ENCODE measurements at places on chromosomes 11 and 22.

DNA sequence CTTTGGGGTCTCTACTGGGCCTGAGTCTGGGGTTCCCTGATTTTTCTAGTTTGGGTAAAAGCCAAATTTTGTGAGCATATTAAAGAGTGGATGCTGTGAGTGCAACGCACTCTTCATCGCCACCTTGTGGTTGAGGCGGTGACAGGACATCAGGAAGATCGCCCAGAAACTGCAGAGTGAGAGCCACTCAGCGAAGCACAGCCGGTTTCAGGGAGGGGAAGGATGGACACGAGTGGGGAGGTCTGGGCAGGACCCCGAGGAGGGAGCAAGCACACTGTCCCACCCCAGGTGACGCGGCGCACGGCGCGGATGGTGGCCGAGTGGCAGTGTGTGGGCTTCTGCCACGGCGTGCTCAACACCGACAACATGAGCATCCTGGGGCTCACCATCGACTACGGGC, 9.1 kb downstream of the SELENOO start:
- peak; percentile 97 for DNase-seq

DNA sequence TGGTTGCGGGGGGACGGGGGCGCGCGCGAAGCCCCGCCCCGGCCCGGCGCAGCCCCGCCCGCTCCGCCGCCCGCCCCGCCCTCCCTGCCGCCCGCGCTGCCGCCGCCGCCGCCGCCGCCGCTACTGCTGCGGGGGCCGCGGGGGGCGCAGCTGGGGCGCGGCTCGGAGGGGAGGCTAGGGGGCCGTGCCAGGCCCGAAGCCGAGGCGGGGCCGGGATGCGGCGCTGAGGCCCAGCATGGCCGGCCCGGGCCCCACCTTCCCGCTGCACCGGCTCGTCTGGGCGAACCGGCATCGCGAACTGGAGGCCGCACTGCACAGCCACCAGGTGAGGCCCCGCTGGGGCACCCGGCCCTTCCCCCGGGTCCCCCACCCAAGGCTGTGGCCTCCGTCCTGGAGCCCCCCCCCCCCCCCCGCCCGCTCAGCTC, at the start of gene ANKRD13D:
Gene ANKRD13D (plus strand): TSS at position 78 of the 425 bp plus-strand sequence. CDS start 158 bp downstream, at position 236.
- DNase-seq, result no peak

- no peak for DNase-seq
Measured at GRCh38 chr11:94303966-94304958, at the start of gene IZUMO1R. TSS of gene IZUMO1R (plus strand) at chr11:94304580. CDS start at chr11:94305637, 1,057 bp downstream.

DNA sequence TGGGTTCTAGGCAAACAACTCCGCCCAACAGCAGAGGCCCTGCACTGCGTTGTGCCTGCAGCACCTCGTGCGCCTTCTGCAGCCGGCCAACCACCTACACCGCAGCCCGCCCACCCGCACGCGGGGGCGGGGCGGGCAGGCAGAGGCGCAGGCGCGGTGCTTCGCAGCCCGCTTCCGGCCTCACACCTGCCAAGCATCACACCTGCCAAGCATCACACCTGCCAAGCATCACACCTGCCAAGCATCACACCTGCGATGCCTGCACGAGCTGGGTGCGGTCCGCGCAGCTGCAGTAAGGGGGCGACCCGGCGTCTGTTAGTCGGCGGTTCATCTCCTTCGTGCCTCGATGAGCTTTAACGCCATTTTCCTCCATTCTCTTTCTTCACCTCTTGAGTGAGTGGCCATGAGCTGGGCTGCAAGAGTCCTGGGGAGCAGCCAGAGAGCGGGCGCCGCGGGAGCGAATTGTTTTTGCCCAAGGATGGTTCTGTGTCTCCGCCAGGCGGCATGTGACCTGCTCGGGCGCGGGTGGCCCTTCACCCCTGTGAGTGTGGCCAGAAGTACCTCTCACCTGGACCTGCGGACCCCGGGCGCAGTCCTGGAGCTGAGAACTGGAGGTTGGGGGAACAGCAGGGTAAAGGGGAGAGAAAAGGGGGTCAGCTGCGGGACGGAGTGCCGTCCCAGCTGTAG, at the start of gene LDHAL6A:
Gene LDHAL6A (plus strand): TSS at position 171 of the 687 bp plus-strand sequence. CDS start 825 bp downstream, outside the sequence.
- DNase-seq, result no peak

- DNase-seq, result no peak
Measured at GRCh38 chr11:128614026-128614425, 26.7 kb upstream of the ETS1 start.

GRCh38 chr11:63738720-63739360, 29.7 kb downstream of the ZFTA start:
- no peak for DNase-seq

DNA sequence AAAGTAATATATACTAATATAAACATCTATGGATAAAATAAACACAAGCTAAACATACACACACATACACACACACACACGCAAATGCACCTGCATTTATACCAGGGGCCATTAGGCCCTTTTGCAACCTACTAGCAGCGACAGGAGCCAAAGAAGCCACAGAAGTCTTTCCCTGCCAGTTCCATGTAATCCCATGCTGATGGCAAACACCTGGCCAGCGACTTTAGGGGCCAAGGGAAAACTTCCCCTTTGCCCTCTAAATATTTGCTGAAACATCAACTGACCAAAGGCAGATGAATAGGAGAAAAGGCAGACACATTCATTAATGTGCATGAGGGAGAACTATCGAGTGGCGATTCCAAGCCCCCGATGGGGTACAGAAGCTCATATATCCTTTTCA, 14.8 kb upstream of the P2RY2 start:
- DNase-seq, result no peak

DNA sequence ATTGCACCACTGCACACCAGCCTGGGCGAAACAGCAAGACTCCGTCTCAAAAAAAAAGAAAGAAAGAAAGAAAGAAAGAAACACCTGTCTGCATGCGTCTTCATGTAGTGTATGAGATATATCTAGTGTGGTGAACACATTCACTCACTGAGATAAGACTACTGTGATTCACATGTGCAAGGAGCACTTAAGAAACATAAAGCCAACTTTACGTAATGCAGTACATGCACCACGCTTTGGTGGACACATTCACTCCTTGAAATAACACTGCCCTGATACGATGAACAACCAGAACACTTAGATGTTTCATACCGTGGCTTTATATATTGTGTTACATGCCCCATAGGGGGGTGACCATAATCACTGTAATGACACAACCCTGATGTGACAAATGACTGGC, 96.0 kb downstream of the MICAL3 start:
- no peak for DNase-seq

DNA sequence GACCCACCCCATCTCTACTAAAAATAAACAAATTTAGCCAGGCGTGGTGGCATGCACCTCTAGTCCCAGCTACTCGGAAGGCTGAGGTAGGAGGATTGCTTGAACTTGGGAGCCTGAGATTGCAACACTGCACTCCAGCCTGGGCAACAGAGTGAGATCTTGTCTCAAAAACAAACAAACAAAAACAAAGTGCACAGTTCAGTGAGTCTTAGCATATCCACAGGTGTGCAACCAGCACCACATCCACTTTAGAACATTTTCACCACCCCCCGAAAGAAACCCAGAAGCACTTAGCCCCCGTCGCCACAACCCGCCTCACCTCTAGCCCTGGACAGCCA, 27.4 kb downstream of the MB start:
- DNase-seq, result no peak

GRCh38 chr22:22099194-22099486, 116.6 kb upstream of the TOP3B start:
- DNase-seq, result no peak

GRCh38 chr22:39498802-39499201, 3.3 kb upstream of the MIEF1 start:
- no peak for DNase-seq

- no peak for DNase-seq
Measured at GRCh38 chr11:578276-579035, 2.2 kb downstream of the PHRF1 start.

DNA sequence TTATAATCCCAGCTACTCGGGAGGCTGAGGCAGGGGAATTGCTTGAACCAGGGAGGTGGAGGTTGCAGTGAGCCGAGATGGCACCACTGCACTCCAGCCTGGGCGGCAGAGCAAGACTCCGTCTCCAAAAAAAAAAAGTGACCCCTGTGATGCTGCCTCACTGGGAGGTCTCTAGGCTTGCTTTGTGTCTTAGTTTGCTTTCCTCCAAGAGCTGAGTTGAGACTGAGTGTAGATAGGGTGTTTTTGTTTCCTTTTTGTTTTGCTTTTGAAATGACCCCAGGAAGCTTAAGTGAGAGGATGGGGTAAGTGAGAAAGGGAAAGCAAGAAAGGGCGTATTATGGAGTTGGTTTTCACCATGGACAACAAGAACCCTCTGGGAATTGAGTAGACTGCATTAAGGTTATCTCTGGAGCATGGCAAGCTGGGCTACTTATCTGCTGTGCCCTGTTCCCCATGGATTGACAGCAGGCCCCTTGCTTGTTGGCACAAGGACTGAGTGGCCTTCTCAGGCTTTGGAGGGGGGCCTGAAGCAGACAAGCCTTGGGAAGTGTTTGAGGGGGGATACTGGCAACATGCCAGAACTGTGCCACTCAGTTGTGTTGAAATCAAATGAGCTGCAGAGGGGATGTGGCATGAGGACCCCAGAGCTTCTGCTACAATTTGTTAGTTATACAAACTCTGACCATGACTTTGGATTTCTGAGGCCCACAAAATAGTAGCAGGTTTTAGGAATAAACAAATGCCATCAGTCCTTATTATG, 300.6 kb upstream of the C11orf87 start:
- no peak for DNase-seq

DNA sequence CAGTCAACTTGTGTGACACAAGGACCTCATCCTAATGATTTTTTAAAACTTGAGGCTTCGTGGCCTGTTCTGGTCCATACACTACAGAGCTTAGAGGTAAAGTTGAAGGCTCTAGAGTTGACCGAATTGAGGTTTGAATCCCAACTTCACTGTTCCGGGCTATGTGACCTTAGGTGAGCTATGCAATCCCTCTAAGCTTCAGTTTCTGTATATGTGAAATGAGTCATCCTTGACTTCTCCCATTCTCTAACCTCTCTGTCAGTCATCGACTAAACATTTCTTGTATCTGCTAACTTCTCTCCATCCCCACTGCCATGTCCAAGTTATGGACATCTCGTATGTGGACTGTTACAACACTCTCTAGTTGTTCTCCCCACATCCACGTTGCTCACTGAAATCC, 178.2 kb upstream of the TMEM45B start:
- no peak for DNase-seq

- DNase-seq, result no peak
Measured at GRCh38 chr11:18468961-18469360, 13.3 kb downstream of the LDHAL6A start.

- DNase-seq, result no peak
Measured at GRCh38 chr11:58592760-58593472, 14.1 kb downstream of the ZFP91 start.

DNA sequence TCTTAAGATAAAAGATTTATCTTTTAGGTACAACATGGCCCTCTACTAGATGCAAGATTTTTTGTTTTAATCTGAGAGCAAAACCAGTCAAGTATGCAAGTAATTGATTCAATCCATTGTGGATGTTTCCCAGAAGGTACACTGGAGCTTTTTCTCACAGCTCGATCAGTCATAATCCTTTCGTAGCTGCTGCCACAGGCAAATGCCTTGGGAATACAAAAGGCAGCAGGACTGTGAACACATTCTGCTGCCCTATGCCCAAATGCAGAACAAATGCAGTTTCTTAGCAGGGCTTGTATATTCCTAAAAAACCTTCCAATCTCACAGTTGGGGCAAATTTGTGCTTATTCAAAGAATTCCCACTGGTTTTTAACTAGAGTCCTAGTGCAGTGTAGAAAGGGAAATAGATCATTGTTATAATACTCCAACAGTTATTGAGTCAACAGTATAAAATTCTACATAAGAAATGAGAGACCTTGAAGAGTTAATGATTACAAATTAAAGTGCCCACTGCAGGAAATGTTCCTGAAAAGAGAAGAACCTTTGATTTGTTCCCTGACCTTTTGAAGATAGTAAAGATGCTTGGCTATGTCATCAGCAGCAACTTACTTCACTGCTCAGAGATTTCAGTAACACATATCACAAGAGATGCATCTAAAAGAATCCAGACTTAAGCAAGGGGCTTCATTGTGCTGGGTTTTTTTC, 14.1 kb downstream of the LPXN start:
- no peak for DNase-seq

- DNase-seq, result peak; percentile 23
Measured at GRCh38 chr11:78138694-78139421, 568 bp downstream of the ALG8 start.

DNA sequence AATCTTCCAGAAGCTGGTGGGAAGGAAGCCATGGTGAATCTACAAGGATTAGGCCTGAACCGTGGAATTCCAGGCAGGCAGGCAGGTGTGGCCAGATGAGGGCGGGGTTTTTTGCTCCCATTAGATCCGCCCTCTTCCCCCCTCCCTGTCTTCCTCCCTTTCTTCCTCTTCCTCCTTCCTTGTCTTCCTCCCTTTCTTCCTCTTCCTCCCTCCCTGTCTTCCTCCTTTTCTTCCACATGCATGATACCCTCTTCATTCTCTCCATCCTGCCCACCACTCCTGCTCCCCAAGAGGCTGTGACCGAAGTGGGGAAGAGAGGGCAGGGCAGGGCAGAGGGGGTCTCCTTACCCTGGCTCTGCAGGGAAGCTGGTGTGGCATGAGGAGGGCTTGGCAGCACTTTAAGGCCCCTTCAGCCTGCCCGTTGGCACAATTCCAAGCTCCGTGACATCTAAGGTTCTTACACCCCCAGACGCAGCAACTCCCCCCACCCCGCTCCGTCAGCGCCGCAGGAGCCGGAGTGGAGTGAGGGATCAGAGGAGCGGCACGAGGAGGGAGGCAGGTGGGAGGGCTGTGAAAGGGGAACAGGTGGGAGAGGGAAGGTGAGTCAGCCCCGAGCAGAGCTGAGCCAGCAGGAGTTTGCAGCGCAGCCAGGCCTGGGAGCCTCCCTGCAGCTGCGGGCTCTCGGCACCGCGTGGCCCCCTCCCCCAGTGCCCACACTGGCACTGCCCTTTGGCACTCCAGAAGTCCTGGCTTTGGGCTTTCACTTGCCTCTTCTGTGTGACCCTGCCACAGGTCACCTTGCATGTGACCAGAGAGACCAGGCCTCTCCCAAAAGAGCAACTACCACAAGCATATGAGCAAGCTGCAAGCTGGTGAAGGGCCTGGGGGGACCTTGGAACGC, 32.1 kb downstream of the KCNJ4 start:
- no peak for DNase-seq

DNA sequence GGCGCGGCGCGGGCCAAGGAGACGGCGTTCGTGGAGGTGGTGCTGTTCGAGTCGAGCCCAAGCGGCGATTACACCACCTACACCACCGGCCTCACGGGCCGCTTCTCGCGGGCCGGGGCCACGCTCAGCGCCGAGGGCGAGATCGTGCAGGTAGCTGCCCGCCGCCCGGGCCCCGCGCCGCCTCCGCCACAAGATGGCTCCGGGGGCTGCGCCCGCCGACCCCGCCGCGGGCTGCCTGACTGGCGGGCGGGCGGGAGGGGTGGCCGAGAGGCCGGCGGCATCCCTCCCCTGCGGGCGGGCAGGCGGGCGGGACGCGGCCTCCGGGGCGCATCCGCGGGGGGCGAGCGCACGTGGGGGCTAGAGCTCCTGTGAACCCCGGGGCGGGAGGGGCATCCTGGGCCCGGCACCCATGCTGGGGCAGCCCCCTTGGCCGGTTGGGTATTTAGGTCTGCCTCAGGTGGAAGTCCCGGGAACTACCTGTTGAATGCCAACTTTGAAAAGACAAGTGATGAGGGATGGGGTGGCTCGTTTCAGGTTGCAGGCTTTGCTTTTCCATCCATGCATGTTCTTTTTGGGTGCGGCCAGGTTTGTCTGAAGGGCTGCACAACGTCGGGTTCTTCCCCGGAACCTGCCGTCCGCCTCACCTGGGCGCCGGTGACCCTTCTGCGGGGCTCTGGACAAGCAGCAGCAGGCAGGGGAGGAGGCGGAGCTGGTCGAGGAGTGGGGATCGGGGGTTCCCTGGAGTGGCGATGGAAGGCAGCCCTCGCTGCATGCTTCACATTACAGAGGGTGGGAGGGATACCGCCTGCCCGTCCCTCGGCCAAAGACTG, 760 bp downstream of the ZNRF3 start:
- peak; percentile 26 for DNase-seq

GRCh38 chr11:82959987-82960778, 58.6 kb downstream of the DDIAS start:
- peak; percentile 28 for DNase-seq

Data from GM19239 (cell line).